ENCODE measurements at places on chromosomes 3 and 15. TPM values are rescaled to one million over a fixed set of nuclear protein-coding genes. Genes with fewer than 3 reads are reported as not detected.

DNA sequence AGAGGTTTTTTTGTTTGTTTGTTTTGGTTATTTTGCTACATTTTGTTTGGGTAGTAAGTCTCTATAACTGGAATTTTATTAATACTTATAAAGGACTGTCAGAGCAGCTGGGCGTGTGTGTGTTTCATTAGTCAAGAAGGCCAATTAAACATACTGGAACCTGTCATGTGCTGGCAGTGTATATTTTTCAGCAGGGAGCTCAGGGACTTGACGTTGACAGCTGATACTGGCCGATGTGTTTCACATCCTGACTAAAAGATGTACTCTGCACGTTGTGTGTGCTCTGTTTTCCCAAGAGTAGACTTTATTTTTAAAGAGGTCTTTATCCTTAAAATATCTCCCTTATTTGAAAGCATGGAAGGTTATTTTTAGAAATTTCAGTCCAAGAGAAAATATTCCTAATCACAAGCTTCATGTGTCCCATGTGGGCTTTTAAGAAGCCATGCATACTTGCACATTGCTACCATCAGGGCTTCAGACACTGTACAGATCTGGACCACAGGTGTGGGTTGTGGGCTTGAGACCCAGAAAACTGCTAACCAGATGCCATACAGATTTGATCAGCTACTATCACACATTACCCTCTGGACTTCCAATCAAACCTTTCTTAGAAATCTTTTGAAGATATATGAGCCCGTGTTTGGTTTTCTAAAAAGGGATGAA is 135.9 kb downstream of the FEZF2 start:
- no peak for DNase-seq

OXTR gene
- 4.4 TPM for total RNA-seq

DNA sequence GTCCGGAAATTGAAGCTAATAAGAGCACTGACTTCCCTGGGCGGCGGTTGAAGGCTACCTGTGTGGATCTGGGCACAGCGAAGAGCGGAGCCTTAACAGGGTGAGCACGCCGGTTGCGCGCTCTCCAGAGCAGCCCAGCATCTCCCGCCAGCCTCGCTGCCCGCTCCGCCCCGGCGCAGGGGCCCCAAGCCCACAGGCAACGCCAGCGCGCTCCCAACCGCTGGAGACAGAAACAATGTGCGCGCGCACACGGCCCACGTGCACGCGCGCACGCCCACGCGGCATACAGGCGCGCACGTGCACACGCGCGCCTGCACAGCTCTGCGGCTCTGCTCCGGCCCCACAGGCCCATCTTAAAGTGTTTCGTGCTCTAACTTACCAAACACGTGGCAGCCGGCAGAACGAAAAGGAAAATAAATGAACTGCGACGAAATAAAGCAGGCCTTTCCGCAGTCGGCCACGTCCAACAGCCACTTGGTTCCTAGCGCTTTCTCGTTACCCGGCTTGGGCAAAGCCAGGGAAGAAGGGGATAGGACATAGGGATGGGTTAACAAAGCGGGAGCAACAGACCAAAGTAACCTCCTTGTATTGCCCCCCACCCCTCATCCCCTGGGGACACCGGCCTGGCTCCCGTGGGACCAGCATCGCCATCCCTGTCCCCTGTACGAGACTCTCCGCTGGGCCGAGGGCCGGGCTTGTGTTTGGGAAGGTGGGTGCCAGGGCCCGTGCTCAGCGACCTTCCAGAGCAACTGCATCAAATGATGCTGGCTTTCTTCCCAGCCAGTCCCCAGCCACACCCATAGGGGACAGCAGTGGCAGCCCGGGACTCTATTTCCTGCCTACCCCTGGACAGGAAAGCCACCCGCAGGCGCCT is 203.7 kb downstream of the ABHD5 start:
- DNase-seq, result peak; percentile 34

PODXL2 gene
- total RNA-seq, result not detected

GRCh38 chr3:128152419-128153155 is 694 bp upstream of the EEFSEC start:
- DNase-seq, result no peak

- no peak for DNase-seq
Observed at GRCh38 chr15:98416222-98416855, 232.0 kb upstream of the IGF1R start.

- DNase-seq, result no peak
Observed at GRCh38 chr15:86267892-86268291, 188.2 kb downstream of the AGBL1 start.

GRCh38 chr3:136753326-136753939 is 1.3 kb upstream of the STAG1 start:
- DNase-seq, result no peak

DNA sequence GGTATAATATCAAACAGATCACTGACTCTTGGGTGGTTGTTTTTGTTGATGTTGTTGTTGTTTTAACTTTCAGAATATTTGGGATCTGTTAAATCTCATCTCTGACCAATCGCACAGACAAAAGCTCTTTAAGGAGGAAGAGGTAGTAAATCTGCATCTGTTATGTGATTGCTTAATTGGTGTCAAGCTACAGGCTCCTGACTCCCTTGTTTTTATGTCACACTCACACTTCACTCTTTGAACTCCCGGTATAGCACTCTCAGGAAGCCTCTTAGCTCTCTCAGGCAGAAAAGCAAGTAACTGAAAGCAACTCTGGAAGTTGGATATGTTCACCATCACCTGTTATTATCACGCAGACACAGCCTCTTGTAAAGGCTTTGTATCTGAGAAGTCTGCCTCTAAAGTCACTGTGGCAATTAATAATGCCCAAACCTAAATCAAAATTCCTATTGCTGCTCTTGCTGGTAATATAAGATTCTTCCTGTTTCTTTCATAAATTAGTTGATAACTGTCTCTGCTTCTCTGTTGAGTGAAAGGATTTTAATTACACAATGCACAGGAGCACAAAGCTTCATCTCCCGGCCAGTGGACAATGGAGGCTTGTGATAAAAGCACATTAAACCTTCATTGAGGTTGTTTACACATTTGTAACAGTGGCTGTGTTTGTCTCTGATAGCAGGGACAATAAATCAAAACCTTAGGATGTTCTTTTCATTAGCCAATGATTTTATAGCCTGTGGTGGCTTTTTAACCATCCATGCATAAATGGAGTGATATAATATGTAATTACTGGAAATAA is 576.7 kb downstream of the MFSD1 start:
- no peak for DNase-seq

NAALADL2 gene
- 3.5 TPM for total RNA-seq

PLA2G4E gene
- not detected for total RNA-seq

KCNMB3 gene
- 3.8 TPM for total RNA-seq

DNA sequence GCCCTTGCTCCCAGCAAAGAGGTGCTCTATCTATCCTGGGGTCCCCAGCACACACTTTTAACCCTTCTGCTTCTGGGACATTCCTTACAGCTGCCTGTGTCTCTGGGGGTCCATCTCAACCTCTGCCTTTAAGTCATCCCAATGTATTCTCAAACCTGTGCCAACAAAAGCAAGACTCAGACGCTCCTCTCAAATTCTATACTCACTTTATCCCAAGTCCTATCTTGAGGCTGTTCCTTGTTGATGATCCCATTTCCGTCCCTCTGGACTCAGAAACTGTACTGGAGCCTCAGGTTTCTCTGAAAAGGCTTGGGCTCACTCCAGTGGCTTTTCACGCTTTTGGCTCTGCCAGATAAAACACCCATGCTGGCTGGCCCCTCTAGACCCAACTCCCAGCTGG is 69.7 kb downstream of the XXYLT1 start:
- peak; percentile 10 for DNase-seq

- DNase-seq, result no peak
Observed at GRCh38 chr3:78511840-78512239, 1256.0 kb downstream of the ROBO1 start.

- peak; percentile 29 for DNase-seq
Observed at GRCh38 chr15:53833134-53833624, 73.7 kb upstream of the WDR72 start.

CORO2B gene
- total RNA-seq, result 6.2 TPM

Measured in uterus (tissue), 4 donors.